ENCODE measurements at places on chromosomes 5 and 9. TPM values are rescaled to one million over a fixed set of nuclear protein-coding genes. Genes with fewer than 3 reads are reported as not detected.

DNA sequence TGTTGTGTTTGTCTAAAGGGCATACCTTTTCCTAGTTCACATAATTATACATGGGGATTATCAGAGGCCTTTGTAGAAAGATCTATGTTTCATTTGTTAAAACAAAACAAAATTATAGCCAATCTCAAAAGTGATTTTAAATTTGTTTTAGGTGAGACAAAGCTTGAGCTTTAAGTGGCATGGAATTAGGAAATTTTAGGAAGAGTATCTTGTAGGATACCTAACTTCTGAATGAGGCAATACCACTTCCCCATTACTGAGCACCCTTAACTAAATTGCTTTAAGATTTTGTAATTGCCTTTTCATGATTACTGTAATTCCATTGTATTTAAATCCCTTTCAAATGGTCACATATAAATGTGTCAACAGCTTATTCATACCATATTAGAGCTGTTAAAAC, 775.6 kb downstream of the NR2F1-AS1 start:
- H3K4me3 ChIP-seq: no peak overlapping the region
- H3K4me1 ChIP-seq: no peaks in the 10 kb centered on the region
- no peaks in the 10 kb centered on the region for H3K27me3 ChIP-seq
- H3K36me3 ChIP-seq: no peaks in the 10 kb centered on the region

DNA sequence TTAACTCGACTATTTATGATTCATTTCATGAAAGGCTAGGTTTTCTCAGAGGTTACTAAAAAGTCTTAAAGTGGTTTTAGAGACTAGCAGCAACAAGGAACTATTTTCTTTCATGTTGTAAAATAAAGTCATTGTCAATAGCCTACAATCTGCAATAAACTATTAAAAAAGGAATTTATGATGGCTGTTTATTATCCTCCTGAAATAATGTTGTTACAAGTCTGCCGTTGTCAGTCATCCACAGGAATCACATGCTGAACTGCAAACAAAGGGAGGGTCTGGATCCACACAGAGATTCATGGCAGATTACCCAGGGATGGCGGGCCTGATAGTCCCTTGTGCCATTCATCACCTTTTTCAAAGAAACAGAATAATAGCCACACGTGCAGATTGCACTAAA, 49.2 kb downstream of the TMEM174 start:
- no peaks in the 10 kb centered on the region for H3K4me1 ChIP-seq
- H3K4me3 ChIP-seq: no peak overlapping the region
- DNase-seq: no peak
- H3K27me3 ChIP-seq: peaks cover 59% of the 10 kb centered on the region
- no peak overlapping the region for H3K27ac ChIP-seq

- no peak overlapping the region for H3K4me3 ChIP-seq
- peaks cover 10% of the 10 kb centered on the region for H3K4me1 ChIP-seq
- H3K27me3 ChIP-seq: no peaks in the 10 kb centered on the region
Measured at GRCh38 chr9:6960777-6961176, 203.0 kb downstream of the KDM4C start.

The RGS7BP gene
- 1.7 TPM for total RNA-seq

The CER1 gene
- total RNA-seq: 4.1 TPM

The KLF4 gene
- total RNA-seq: 5.9 TPM

The WNT8A gene
- not detected for total RNA-seq

GRCh38 chr5:156411-157072, 34.8 kb upstream of the LRRC14B start:
- H3K36me3 ChIP-seq: peaks cover 66% of the 10 kb centered on the region
- H3K27ac ChIP-seq: peak overlapping the region; percentile 41
- peaks cover 13% of the 10 kb centered on the region for H3K4me1 ChIP-seq

DNA sequence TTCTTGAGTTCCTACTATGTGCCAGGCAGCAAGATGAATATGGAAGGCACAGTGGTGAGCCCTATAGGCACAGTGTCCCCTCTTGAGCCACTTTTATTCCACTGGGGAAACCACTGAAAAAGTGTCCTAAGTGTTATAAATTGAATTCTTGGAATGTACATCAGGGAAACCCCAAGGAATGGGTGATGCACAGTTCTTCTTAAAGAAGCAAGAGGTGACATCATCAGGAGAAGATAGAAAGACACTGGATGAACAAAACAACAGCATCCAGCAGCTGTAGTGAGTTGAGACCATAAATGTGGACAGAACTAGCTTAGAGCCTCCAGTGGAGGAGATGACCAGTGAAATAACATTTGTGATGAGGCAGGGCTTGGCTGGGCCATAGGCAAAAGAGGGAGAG, 199.2 kb upstream of the ANKRD55 start:
- H3K27me3 ChIP-seq: no peaks in the 10 kb centered on the region
- H3K4me1 ChIP-seq: peaks cover 18% of the 10 kb centered on the region
- DNase-seq: no peak
- H3K27ac ChIP-seq: no peak overlapping the region
- H3K4me3 ChIP-seq: no peak overlapping the region

GRCh38 chr5:138901716-138902115, 26.6 kb upstream of the LRRTM2 start:
- DNase-seq: no peak
- peaks cover 17% of the 10 kb centered on the region for H3K4me1 ChIP-seq
- H3K36me3 ChIP-seq: peaks cover 51% of the 10 kb centered on the region
- no peaks in the 10 kb centered on the region for H3K27me3 ChIP-seq

The THBS4 gene
- total RNA-seq: 11.8 TPM

DNA sequence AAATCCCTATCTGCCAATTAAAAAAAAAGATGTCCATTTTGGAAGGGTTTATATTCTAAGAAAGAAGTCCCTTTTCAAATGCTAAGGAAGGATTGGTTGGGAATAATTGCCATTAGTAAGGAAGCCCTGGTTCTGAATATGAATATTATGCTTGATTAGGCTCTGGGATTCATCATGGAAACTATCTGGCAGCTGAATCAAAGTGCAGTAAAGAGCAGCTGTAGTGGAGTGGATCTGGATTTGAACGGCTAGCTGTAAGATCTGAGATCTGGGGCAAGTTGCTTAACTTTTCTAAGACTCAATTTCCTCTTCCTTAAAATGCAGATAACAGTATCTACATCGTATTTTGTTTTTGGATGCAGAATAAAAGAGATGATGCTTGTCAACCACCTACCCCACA, 10.5 kb downstream of the IL12B start:
- DNase-seq: no peak
- no peak overlapping the region for H3K27ac ChIP-seq
- H3K4me1 ChIP-seq: no peaks in the 10 kb centered on the region
- H3K36me3 ChIP-seq: no peaks in the 10 kb centered on the region
- H3K27me3 ChIP-seq: no peaks in the 10 kb centered on the region

GRCh38 chr5:159759791-159760290, 156.4 kb upstream of the ADRA1B start:
- peaks cover 19% of the 10 kb centered on the region for H3K4me1 ChIP-seq
- no peaks in the 10 kb centered on the region for H3K27me3 ChIP-seq
- no peak overlapping the region for H3K4me3 ChIP-seq

- peaks cover 53% of the 10 kb centered on the region for H3K4me1 ChIP-seq
- H3K27ac ChIP-seq: 0 out of 2 replicates have a peak overlapping the region, but pooled peaks have one; percentile 7
- H3K36me3 ChIP-seq: no peaks in the 10 kb centered on the region
- no peak for DNase-seq
- H3K4me3 ChIP-seq: peak overlapping the region; percentile 13
Measured at GRCh38 chr5:173964506-173964905, 24.5 kb upstream of the C5orf47 start.

DNA sequence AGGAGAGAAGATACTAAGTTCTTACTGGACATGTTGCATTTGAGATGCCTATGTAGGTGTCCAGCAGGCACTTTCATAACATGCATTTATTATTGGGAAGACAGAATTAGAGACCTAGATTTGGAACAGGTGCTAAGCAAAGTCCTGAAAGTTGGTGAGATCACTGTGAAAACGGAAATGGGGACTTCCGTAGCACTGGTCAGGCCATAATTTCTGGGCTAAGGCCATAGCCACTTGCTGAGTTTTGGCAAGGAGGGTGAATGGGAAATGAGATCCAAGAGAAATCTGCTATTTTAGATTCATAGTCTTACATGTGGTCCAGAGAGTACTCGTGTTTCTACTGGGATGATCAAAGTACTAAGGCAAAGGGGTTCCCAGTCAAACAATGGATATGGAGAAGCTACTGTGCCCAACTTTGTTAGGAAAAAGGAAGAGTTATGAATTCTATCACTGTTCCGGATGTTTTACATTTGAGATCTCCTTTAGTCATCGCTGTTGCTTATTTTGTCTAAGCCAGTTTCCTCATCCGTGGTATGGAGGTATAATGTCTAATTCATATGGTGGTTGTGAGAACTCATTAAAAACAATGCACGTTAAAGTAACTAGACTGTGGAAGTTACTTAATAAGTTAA, 33.4 kb downstream of the TEK start:
- peaks cover 4% of the 10 kb centered on the region for H3K36me3 ChIP-seq
- DNase-seq: no peak
- peaks cover 7% of the 10 kb centered on the region for H3K4me1 ChIP-seq
- H3K27ac ChIP-seq: no peak overlapping the region
- no peak overlapping the region for H3K4me3 ChIP-seq
- H3K27me3 ChIP-seq: no peaks in the 10 kb centered on the region

- peak overlapping the region; percentile 60 for H3K4me3 ChIP-seq
- no peak overlapping the region for H3K27ac ChIP-seq
- peaks cover 60% of the 10 kb centered on the region for H3K27me3 ChIP-seq
Measured at GRCh38 chr5:178993236-178993765, 1.8 kb downstream of the GRM6 start.

The ALDOB gene
- 0.85 TPM for total RNA-seq

The MTX3 gene
- total RNA-seq: 33.6 TPM

Data from WTC11 (cell line).